ENCODE measurements at places on chromosomes 3 and 15.

DNA sequence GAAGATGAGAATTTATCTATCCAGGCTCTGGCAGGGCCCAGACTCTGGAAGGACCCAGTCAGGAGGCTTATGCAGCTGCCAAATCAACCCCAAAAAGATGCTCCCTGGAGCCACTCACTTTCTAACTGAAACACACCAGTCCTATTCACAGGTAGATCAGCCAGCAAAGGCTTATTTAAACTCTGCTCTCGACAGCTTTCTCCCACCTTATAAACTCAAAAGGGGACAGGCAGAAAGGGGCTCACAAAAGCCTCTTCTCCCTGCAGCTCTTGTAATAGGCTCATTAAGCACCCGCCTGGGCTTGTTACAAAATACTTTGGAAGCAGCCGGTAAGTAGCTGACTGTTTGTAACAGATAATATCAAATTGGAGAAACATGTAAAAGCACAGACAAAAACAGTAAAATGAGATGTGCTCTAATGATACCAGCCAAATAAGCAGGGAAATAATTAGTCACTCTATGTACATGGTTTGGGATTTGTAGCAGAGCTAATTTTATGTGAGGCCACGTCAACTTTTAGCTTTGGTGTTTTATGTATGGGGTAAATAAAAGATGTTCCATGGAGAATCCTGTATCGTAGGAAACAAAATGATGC lies 213.8 kb downstream of the NR2F2 start:
- DNase-seq: no peak

DNA sequence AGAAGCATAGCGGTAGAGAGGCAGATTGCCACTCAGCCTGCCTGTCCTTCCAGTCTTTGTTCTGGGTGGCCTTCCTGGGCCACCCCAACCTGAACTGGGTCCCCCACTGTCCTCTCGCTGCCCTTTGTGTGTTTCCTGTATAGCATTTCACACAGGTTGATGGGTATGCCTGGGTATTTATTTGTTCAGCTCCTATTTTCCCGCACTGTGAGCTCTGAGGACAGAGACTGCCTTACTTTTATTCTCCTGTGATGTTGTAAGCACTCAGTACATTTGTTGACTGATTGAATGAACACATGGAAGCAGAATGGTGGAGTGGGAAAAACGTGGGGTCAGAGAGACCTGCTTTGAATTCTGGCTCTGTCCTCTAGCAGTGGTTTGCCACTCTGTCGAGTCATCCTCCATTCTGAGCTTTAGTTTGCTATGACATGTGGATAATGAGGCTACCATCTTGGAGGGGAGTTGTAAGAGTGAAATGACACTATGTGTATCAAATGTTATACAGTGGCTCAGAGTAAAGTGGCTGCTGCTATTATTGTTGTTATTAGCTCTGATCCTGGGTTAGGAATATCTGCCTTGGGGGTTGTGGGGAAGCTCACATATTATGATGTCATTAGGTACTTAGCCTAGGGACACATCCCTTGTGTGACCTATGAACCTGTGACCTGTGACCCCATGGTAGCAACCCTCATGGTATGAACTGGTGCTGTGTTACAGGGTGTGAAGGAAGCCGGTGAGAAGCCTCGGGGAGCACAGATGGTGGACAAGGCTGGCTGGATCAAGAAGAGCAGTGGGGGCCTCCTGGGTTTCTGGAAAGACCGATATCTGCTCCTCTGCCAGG lies 6.4 kb downstream of the PLEKHO2 start:
- DNase-seq: no peak

DNA sequence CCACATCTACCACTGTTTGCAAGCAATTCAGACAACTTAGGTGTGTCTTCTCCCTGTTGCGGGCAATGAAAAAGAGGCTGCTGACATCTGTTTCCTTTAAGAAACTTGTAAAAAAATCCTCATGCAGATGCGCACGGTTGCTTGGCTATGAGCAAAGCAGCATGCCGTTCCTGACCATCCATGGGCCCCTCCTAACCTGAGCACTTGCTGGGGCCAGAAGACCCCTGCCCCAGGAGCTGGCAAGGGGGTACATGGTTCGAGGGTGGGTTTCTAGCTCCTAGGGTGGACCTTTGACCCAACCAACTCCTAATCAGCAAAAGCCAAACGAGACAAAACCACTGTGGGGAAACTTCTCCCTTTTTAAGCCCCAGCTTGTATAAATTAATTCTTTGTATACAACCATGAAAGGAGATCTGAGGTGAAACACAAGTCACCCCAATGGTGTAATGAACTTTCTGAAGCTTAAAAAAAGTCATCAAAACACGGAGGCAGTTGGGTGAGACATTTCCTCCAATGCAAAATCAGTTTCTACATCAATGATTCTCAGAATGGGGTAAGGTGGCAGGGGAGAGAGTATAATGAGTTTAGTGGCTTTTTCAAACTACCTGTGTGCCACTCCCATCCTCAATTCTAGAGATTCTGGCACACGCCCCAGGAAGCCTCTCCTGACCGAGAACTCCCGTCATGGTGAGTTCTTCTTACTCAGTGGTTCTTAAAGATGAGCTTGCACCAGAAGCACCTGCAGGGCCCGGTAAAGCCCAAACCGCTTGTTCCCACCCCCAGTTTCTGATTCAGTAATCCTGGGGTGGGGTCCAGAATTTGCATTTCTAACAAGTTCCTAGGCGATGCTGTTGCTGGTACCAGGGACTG lies 44.1 kb downstream of the CPN2 start:
- DNase-seq: no peak

- no peak for DNase-seq
These were observed 73.3 kb upstream of the SNRK start for GRCh38 chr3:43212914-43213611.

- DNase-seq: no peak
These were observed 24.7 kb downstream of the PCOLCE2 start for GRCh38 chr3:142863930-142864920.

- DNase-seq: no peak
These were observed 11.8 kb upstream of the CYFIP1 start for GRCh38 chr15:22992024-22992326.

DNA sequence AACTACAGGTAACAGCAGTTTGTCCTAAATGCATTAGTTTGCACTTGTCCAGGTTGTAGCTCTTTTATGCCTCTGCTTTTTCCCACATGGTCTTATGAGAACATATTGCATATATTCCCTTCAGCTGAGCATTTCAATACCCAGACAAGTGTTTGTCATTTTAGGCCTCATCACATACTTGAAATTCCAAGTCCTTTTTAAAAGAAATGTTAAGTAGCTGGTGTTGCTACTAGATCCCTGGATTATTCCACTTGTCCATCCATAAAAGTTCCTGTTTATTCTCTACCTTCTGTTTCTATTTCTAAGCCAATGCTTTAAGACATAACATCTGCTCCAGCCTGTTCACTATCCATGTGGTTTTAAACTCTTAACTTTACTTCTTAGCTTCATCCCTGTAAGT lies 128.4 kb downstream of the NECTIN3 start:
- no peak for DNase-seq

GRCh38 chr3:70256566-70256965 lies 55.9 kb downstream of the MDFIC2 start:
- no peak for DNase-seq

Data from stimulated activated CD8-positive, alpha-beta memory T cell treated with anti-CD3 and anti-CD28 coated beads, Interleukin-4, amount 100 ng/mL, for 1 hour (primary cell).